ENCODE measurements at places on chromosomes 5 and 9.
A peak's percentile ranks its signal among the peaks of the same experiment; 100 is the strongest.

DNA sequence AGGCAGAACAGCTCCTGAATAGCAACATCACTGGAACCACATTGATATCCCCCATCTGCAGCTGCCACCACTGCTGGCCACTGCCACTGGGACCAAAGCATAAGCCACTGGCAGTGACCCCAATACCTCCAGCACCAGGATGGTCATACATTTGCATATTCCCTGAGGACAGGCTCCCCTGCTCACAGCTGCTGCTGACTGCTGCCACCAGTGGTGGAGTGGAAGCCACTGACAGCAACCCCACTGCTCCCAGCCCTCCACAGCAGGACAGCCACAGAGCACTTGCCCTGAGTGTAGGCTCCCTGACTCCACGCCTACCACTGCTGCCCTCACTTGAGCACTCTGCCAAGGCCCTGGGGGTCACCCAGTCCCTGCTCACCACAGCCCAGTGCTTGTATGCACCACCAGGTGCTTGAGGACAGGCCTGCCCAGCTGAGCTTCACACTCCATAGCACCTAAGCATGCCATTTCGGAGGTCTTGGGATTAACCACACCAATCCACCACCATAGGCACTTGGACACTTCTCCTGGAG lies 327.4 kb upstream of the RPS23 start:
- DNase-seq: no peak

DNA sequence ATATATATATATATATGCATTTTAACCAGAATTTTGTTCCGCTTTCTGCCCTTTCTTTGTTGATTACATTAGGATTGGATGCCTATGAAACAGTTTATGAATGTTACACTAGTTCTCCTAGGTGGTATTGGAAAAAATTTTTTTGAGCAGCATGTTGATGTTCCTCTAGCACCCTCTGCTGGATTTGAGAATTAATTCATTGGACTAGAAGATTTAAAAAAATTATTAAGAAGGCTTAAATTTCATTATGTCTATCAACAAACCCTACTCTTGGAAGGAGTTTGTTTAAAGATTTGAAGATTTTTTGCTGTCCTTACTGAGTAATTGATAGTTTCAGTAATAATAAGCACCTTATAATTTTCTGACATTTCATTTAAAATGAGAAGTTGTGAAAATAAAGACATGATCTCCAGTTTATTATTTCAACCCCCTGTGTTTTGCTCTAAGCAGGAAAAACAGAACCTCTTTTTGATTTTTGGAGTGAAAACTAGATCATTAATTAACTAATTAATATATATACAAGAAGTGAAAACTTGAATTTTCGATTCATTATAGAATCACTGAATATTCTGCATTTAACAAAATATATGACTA lies 89.6 kb downstream of the CCDC171 start:
- no peak for DNase-seq

DNA sequence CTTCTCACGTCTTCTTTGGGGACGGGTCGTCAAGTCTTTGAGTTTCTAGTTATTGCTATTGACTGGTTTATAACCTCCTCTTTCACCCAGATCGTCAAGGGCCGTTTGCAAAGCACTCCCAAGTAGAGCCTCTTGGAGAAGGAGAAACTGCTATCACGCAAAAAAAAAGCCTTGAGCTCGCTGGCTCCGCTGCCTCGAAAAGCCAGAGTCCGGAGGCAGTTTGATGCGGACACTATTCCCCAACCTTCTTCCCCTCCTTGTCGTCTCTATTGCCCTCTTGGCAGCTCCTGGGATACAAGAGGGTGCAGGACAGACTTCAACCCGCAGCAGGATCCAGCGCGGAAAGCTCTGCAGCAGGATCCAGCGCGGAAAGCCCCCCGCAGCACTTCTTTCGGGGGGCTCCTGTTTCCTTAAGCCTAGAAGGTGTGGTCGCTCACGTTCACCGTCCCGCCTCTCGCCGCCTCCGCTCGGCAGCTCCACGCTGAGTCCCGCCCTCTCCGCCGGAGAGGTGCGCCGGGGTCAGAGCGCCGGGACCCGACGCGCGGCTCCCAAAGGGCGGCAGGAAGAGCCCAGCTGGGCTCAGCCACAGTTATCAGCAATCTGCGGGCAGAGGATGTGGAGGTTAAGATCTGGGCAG lies at the start of gene PCDHAC1:
Gene PCDHAC1 (plus strand): TSS at position 494 of the 637 bp plus-strand sequence. CDS start 594 bp downstream, outside the sequence.
- DNase-seq: no peak

GRCh38 chr9:111961009-111961408 lies 64.4 kb downstream of the UGCG start:
- DNase-seq: no peak

DNA sequence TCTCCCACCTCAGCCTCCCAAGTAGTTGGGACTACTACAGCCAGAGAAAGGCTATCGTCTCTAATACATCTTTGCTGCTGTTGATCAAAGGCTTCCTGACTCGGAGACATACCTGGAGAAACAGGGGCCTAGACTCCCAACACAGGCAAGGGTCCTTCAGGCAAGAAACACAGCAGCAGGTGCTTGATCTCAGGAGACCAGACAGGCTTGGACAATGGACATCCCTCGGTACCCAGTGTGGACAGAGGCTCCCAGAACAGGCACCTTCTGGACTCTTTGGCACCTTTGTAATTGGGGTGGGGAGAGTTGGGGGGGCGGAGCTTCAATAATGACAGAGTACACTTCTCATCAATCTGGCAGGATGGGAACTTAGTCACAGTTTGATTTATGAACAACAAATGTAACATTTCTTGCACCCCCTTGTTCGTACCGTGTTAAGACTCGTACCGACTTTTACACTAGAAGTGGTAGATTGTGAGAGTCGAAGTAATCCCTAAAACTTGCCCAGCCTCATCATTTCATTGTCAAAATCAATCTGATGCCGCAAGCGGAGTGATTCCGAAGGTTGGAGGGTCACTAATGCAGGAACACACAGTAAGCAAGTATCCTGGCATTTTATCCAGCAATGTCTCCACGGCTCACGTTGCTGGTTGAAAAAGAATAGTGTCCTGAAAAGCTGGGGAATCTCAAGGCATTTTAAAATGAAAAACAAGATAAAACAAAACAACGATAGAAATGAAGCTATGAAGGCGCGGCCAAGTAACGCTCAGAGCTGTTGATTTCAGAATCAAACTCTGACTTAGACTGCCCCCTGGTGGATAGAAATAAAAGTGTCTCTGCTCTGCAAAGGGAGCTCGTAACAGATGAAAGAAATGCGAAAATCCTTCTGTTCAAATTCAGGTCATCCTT lies 46.4 kb upstream of the STK32A start:
- DNase-seq: peak; percentile 42

DNA sequence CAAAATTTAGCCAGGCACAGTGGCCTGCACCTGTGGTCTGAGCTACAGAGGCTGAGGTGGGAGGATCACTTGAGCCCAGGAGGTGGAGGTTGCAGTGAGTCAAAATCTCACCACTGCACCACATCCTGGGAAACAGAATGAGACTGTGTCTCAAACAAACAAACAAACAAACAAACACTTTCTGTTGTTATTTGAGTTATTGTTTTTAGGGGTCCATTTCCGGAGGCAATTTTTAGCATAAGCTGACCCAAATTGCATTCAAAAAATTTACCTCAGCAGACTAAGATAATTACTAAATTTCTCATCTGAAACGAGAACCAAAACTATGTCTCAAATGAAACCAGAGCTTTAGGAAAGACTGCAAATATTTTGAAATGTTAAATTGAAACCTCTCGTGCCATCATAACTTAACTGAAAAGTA lies 1485.1 kb downstream of the EFNA5 start:
- no peak for DNase-seq

Data from DND-41 (cell line).